CD4-positive, alpha-beta T cell treated with Interleukin-21 for 1 hour (primary cell): ENCODE measurements at places on chromosomes 5 and 9.

DNA sequence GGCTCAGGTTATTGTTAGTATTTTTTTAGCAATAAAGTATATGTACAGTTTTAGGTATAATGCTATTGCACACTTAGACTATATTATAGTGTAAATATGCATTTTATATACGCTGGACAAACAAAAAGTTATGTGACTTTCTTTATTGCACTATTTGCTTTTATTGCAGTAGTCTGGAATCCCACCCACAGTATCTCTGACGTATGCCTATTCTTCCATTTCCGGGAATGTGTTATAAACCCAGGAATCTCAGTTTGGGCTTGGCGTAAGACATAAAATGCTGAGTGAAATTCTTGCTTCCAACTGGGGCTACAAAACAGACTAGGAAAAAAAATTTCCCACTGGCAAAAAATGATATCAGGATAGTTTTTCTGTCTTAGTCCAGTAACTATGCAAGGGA lies 119.1 kb downstream of the HTR1A start:
- no peak for DNase-seq

- no peak for DNase-seq
Observed at GRCh38 chr5:57007344-57007743, 55.4 kb upstream of the MIER3 start.

DNA sequence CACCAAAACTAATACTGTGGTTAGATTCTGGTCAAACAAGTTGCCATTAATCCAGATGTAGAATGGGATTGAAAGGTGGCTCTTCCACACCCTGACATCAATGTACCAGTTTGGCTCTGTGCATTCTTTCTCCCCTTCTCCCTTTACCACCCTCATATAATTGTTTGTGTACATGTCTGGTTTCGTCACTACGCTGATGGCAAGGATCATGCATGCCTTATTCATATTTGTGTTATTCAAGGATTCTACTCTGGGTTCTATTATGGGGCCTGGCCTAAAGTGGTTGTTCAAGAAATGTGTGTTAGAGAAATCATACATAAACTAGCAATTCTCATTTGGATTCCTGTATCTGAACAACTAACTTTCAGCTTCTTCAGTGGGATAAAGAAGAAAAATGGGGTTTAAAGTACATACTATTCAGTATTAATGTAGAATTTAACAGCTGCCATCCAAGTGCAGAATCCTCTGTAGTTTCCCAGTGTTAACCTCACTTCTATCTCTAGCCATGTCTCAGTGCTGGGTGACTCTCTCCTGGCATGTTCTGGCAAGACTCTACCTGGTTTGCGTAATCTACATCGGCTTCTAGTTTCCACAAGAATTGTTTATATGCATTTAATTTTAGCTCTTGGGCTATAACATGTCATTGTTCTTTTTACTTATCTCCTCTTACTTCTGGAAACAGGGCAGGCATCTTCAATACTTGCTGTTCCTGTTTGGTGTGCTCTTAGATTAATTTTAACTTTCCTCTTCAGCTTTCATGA lies 27.9 kb upstream of the CDKN2B start:
- DNase-seq: no peak

GRCh38 chr5:158234323-158235158 lies 375.6 kb upstream of the CLINT1 start:
- DNase-seq: no peak

GRCh38 chr5:59917121-59917520 lies 23.6 kb upstream of the PDE4D start:
- DNase-seq: no peak

DNA sequence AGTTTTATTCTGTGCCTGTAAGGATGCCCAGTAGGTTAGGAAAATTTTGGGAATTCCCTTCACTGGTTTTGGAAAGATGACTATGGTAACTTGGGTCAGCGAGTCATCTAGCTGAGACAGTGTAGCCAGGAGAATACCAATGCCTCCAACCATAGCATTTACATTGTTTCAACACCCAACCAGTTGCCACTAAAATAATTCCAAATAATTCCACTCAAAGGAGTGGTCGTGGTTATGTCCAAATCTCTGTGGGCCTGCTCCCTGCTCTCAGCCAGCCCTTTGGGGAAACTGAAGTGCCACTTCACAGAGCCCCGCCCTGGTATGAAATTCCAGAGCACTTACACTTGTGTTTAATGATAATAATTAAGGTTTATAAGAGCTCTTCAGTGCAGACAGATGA lies 310.5 kb downstream of the PLK2 start:
- DNase-seq: no peak
